ENCODE measurements at places on chromosomes 3 and 15. TPM values are rescaled to one million over a fixed set of nuclear protein-coding genes. Genes with fewer than 3 reads are reported as not detected.

DNA sequence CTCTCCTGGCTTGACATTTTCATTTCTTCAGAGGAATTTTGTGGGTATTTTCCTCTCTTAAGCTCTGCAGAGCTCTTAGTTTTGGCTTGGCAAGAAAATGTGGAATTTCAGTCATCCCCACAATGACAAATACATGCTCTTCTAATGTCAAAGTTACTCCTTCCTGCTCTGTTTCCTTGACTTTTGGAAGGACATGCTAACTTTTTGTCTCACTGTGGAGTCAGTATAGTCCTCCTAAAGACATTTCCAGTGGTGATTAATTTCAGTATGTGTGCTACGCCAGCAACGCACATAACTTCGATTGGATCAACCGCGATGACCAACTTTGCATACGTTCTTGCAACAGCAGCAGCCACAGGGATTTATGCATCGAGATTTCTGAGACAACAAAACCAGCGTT, 13.3 kb downstream of the EBLN2 start:
- DNase-seq = no peak
- no peaks in the 10 kb centered on the region for H3K27me3 ChIP-seq
- H3K27ac ChIP-seq = no peak overlapping the region
- peaks cover 17% of the 10 kb centered on the region for H3K4me1 ChIP-seq

Gene PRKAR2A
- total RNA-seq = 40.4 TPM

Gene TRH
- not detected for total RNA-seq

DNA sequence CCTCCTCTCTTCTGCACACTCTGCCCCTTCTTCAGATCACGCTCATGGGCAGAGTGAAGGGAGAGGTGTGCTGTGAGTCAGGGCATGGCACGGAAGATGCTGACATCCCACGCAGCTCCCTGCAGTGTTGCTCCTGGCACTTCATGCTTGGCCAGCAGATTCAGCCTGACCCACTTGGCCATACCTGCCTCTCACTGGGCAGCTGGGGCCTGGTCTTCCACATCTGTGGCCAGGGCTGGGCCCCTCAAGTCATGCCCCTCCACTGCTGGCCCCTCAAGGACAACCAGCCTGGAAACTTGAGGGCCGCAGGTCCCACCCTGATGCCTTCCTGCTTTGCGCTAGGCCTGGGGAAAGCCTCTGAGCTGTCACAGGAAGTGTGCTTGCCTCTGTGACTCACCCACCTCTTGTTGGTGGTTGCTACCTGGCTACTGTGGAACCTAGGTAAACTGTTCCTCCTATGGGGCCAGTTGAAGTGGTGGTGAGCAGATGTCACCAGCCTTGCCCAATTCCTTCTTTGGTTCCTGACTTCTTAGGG, 48.7 kb downstream of the BSN start:
- H3K4me1 ChIP-seq = peaks cover 19% of the 10 kb centered on the region
- peak overlapping the region; percentile 59 for H3K4me3 ChIP-seq
- H3K27me3 ChIP-seq = no peaks in the 10 kb centered on the region
- H3K27ac ChIP-seq = peak overlapping the region; percentile 86
- peaks cover 4% of the 10 kb centered on the region for H3K36me3 ChIP-seq

DNA sequence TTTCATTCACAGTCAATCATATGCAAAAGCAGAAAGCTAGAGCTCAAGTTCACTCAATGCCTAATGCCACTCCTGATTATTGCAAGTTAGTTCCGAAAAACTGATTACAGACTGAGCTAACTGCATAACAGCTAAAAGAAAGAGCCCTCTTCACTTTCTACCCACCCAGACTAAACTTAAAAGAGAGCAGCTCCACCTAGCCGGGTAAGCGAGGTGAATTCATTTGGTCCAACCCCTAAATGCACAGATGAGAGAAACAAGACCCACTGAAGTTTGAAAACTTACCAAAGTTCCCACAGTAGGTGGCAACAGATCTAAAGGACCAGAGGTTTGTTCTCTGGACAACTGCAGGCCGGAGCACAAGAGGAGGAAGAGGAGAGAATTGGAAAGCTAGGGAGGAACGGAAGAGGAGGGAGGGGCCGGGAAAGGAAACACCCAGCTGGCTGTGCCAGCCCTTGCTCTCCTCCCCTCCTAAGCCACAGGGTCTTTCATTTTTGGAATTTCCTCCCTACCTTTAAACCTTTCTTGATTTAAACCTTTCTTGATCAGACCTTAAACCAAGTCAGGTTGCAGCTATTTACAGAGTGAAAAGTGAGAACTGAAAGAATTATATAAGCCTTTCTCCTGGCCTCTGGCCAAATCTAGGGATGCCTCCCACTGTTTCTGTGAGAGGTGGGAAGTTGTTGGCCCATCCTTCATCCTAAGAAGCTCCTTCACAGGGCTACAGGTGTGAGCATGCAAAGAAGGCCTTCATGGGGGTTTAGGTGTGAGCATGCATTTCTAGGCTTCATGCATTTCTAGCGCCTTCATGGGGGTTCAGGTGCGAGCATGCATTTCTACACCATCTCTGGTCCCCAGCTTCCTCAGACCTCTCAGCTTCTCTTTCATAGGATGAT, 114.7 kb upstream of the LMOD3 start:
- H3K27me3 ChIP-seq = no peaks in the 10 kb centered on the region
- peak overlapping the region; percentile 69 for H3K4me3 ChIP-seq
- H3K36me3 ChIP-seq = no peaks in the 10 kb centered on the region
- peak overlapping the region; percentile 83 for H3K27ac ChIP-seq
- H3K4me1 ChIP-seq = peaks cover 14% of the 10 kb centered on the region
- DNase-seq = no peak

DNA sequence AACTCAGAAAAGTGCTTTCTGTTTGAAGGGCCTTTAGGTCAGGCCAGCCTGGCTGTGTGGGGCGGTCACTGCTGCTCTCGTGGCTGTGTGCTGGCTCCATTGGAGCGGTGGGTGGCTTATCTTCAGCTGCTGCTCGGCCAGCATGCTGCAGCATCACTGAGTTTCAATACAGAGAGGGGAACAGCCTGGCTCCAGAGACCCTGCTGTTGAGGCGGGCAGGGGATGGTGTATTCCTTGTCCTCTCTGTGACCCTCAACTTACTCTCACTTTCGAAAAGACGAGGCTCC, 248.5 kb upstream of the ONECUT1 start:
- H3K4me3 ChIP-seq = no peak overlapping the region
- DNase-seq = no peak
- H3K4me1 ChIP-seq = no peaks in the 10 kb centered on the region

Gene PIF1
- total RNA-seq = 0.44 TPM

Data from T-helper 17 cell (primary cell).